NCI-H1436 (cell line): ENCODE measurements at places on chromosomes 1 and 21.
A peak's percentile ranks its signal among the peaks of the same experiment; 100 is the strongest.

- DNase-seq, result peak; percentile 29
These were observed 124.0 kb downstream of the GPATCH2 start for GRCh38 chr1:217506878-217507277.

- peak; percentile 46 for DNase-seq
These were observed 12.5 kb upstream of the SRM start for GRCh38 chr1:11072216-11072917.

DNA sequence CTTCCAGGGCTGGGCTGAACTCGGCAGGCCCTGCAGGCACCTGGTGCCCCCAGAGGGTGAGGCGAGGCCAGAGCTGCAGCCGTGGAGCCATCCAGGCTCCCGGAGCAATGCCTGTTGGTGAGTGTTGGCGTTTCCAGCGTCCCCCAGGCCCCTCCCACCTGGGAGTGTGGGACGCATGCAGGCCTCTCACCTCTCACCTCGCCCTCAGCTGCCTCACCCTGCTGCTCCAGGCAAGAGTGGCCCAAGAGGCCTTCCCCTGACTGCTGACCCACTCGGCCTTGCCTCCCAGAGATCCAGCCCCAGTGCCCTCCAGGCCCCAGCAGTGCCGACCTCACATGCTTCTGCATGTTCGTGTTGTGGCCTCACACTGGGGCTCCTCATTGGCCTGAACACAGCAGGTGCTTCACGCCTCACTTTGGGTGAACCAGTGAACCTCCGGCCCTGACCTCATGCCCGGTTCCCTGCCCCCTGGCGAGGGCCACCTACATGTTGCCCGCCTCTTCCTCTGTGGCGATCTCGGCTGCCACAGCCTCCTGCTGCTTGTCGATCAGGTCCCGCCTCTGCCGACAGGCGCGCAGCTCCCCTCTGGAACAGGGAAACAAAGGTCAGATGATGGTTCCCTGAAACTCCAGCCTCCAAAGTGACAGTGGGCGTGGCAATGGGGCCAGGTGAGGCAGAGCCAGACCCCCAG lies 17.0 kb downstream of the CFAP74 start:
- DNase-seq, result no peak

DNA sequence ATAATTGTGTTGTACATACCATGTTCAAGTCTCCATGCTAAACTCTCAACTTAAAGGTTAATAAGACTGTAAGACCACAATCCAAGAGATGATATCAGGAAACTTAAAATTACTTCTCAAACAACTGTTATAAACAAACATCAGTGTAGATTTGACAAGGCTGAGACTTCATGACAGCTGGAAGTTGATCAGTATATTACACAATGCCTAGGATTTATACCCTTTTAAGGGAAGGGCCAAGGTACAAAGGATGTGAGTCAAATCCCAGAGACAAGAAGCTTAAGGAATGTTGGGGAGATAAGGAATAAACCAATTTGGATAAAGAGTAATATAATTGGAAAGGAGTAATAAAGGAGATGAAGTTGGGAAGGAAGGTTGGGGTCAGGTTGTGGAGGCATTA lies 98.8 kb downstream of the LBR start:
- DNase-seq, result no peak

- DNase-seq, result no peak
These were observed 807.1 kb upstream of the PRMT6 start for GRCh38 chr1:106249365-106249764.

GRCh38 chr21:20215959-20216358 lies 782.2 kb upstream of the NCAM2 start:
- DNase-seq, result no peak

- peak; percentile 48 for DNase-seq
These were observed 99.2 kb downstream of the LHX8 start for GRCh38 chr1:75233302-75233929.

DNA sequence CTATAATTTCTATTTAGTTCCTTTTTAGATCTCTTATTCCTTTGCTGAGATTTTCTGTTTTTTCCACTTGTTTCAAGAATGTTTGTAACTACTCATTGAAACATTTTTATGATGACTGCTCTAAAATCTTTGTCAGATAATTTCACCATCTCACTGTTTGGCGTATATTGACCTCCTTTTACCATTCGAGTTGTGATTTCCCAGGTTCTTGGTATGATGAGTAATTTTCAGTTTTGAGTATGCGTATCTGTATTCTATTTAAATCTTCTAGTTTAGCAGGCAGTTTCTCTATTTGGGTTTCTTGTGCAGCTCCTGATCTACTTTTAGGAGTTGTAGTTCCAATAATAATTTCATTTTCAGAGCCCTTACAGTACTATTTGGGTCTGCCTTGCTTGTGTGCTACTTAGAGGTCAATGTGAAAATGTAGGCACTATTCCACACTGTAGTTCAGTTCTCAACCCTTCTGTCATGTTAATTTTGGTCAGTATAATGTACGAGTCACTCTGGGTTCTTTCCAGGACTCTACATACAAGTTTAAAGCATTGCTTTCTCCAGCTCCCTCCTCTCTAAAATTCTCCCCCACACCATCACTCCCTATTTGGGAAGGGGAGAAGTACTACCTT lies 115.5 kb downstream of the ACBD6 start:
- DNase-seq, result no peak

DNA sequence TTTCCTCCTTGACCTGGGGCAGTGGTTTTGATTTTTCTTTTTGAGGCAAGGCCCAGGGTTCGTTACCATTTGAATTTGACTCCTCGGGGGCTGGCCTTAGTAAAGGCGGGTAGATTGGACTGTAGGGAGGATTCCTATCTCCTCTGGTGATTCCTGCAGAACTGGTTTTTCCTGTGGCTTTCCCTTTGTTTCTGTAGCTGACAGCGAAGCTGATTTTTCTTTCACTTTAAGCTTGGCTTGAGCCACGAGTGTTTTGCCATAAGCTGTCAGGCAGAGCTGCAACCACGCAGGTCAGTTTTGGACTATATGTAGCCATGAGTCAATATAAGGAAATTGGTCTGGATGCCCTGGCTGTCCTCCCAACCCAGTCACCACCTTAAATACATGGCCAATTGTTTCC lies 28.7 kb upstream of the KCNJ15 start:
- DNase-seq, result no peak

GRCh38 chr1:75668813-75669212 lies 55.7 kb upstream of the ACADM start:
- DNase-seq, result no peak

GRCh38 chr1:44012404-44012803 lies 18.9 kb downstream of the SLC6A9 start:
- DNase-seq, result no peak
